ENCODE measurements at places on chromosomes 5 and 9.

DNA sequence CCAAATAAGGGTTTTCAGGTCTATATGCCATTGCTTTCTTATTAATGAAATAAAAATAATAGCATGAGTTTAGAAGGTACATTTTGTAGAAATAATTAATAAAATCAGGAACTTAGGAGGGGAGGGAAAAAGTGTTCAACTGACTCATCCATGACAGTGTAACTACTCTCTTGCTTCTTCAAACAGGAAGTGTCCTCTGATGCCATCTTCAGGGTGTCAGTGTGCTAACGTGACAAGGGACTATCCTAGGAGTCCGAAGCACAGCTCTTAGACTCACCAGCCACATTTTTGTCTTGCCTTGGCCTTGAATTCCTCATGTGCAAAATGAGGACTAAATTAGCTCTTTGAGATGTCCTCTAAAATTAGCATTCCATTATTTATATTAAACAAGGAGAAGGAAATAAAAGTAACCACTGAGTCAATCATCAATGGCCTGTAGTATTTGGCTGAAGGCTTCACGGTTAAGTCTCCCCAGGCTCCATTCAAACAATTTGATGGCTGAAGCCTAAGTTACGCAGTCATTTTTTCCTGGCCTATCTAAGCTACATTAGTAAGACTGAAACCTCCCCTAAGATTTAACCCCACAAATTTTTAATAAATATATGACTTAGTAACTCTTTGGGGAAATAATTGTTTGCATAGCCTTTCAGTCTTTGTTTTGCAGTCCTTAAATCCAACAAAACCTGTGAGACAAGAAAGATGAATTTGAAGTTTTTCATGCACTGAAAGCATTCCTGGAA, 151.1 kb downstream of the ARL15 start:
- no peaks in the 10 kb centered on the region for H3K36me3 ChIP-seq
- peak; percentile 30 for DNase-seq
- H3K4me1 ChIP-seq = peaks cover 2% of the 10 kb centered on the region
- no peak overlapping the region for H3K4me3 ChIP-seq

DNA sequence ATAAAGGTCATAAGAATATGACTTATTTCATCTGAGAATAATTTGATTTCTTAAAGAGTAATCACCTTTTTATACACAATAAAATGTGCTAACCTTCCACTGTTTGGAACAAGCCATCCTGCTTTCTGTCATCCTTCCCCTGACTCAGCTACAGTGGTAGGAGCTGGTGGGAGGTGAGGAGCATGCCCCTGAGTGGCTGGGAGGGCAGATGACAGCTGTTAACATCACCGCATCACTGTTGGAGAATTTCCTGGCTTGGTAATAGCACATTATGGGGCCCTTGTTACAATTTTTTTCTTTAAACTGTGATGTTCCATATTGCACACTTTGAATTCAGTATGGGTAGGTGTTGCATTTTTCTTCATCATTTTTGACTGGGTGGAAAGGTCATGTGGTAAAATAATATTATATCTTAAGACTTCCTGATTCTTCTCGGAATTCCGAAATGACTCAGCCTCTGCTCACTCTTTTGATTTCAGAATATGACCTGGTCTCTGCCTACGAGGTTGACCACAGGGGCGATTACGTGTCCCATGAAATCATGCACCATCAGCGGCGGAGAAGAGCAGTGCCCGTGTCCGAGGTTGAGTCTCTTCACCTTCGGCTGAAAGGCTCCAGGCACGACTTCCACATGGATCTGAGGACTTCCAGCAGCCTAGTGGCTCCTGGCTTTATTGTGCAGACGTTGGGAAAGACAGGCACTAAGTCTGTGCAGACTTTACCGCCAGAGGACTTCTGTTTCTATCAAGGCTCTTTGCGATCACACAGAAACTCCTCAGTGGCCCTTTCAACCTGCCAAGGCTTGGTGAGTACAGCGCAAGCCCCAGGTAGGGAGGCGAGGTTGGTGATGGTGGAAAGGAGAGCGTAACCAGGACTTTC, 5.8 kb downstream of the ADAMTS16 start:
- no peaks in the 10 kb centered on the region for H3K36me3 ChIP-seq
- H3K4me1 ChIP-seq = no peaks in the 10 kb centered on the region
- H3K27me3 ChIP-seq = peaks cover 5% of the 10 kb centered on the region
- no peak overlapping the region for H3K27ac ChIP-seq
- DNase-seq = peak; percentile 33

DNA sequence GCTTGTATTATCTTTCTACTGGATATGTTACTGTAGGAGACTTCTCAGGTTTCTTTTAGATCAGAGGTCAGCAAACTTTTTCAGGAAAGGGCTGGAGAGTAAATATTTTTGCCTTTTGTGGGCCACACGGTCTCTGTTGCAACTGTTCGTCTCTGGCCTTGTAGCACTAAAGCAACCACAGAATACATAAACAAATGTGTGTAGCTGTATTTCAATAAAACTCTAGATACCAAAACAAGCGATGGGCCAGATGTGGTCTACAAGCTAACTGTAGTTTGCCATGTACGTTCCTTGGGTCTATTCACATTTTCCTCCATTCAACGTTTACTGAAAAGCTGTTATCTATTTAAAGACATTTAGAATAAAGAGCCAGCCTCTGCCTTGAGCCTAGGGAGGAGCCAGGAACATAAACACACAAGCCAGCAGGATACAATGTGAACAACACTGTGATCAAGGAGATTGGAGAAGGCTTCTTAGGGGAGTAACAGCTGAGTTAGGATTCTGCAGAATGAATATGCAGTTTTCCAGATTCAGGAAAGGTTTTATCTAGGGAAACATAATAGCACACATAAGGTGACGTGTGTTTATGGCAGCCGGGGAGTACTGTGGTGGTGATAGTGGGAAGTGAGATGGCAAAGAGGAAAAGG, 33.0 kb upstream of the HOMER1 start:
- no peaks in the 10 kb centered on the region for H3K27me3 ChIP-seq
- H3K27ac ChIP-seq = peak overlapping the region; percentile 58
- peaks cover 8% of the 10 kb centered on the region for H3K4me1 ChIP-seq
- no peak overlapping the region for H3K4me3 ChIP-seq
- DNase-seq = no peak
- H3K36me3 ChIP-seq = no peaks in the 10 kb centered on the region

GRCh38 chr9:110065532-110065931, 142.4 kb downstream of the C9orf152 start:
- no peak overlapping the region for H3K27ac ChIP-seq
- H3K4me1 ChIP-seq = peaks cover 3% of the 10 kb centered on the region
- H3K27me3 ChIP-seq = no peaks in the 10 kb centered on the region

DNA sequence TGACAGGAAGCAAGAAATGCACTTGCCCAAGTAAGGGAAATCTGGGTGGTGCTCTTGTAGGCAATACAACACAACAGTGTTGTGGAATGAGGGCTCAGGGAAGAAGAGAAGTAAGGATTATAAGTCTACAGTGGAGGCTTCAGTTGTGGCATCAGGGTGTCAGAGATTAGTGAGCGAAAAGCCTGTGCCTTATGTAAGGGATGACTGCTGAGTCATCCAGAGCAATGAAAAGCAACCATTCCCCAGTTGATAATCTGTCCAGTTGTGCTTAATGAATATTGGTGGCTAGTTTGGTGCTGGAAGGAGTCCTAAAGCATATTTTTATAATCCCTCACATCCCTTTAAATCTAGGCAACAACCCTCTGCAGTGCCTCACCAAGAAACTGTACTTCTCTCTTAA, 42.0 kb downstream of the FBXO38 start:
- H3K27me3 ChIP-seq = no peaks in the 10 kb centered on the region
- DNase-seq = no peak
- peaks cover 11% of the 10 kb centered on the region for H3K36me3 ChIP-seq
- no peak overlapping the region for H3K27ac ChIP-seq

- H3K36me3 ChIP-seq = no peaks in the 10 kb centered on the region
- no peak overlapping the region for H3K4me3 ChIP-seq
- no peak for DNase-seq
- no peaks in the 10 kb centered on the region for H3K4me1 ChIP-seq
Observed at GRCh38 chr9:114451707-114452031, 53.6 kb downstream of the WHRN start.

DNA sequence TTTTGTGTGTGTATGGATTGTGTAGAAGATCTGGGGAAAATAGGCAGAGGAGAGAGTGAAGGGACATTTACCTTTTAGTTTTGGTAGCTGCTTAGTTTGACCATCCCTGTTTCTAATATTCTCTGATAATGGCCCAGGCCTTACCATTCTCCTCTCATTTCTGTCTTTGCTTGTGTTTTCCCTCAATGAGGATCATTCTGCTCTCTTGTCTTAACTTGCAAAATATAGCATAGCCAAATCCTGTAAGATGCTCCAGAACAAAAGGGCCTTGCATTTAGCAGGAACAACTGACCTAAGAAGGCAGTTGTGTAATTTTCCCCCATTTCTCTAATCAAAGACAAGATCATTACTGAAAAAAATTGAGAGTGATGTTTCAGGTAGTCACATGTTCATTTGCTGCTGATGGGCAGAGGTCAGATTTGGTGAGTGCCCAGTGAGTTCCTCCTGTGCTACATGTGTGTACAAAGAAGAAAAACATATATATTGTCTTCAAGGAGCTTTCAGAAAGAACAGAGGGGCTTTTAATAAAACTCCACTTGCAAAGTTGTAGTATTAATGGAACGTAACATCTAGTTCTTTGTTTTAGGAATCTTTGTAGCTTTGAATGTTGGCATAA, 139.5 kb downstream of the KDM4C start:
- no peak overlapping the region for H3K27ac ChIP-seq
- H3K27me3 ChIP-seq = no peaks in the 10 kb centered on the region
- no peaks in the 10 kb centered on the region for H3K36me3 ChIP-seq
- DNase-seq = no peak
- no peaks in the 10 kb centered on the region for H3K4me1 ChIP-seq

DNA sequence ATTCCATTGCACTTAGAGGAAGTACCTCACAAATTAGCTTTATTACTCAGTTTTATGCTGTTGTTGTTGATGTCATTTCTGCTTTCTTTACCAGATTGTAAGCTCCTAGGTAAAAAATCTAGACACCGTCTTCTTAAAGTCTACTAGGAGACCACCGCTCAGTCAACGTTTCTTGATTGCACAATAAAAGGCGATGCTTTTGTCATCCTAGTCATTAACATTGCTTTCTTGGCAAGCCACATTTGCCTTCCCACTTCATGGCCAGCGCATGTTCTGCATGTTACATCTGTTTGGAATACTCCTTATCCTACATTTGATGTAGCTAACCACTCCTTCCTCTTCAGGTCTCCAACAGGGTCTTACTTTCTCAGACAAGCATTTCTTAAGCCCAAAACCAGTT, 464.0 kb upstream of the TUSC1 start:
- no peaks in the 10 kb centered on the region for H3K27me3 ChIP-seq
- no peak overlapping the region for H3K27ac ChIP-seq
- H3K4me3 ChIP-seq = no peak overlapping the region
- no peaks in the 10 kb centered on the region for H3K4me1 ChIP-seq
